ENCODE measurements at places on chromosomes 13 and 19.

DNA sequence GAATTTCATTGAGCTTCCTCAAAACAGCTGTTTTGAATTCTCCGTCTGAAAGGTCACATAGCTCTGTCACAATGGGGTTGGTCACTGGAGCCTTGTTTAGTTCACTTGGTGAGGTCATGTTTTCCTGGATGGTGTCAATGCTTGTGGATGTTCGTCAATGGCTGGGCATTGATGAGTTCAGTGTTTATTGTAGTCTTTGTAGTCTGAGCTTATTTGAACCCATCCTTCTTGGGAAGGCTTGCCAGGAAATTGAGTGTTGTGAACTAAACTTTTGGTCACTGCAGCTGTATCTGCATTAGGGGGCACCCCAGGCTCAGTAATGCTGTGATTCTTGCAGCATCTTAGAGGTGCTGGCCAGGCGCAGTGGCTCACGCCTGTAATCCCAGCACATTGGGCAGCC is 22.0 kb downstream of the BLOC1S3 start:
- DNase-seq, result peak; percentile 76

- DNase-seq, result peak; percentile 47
Measured at GRCh38 chr19:54096617-54097106, 3.9 kb downstream of the OSCAR start.

- DNase-seq, result peak; percentile 44
Measured at GRCh38 chr19:13212759-13213330, 62.6 kb downstream of the IER2 start.

DNA sequence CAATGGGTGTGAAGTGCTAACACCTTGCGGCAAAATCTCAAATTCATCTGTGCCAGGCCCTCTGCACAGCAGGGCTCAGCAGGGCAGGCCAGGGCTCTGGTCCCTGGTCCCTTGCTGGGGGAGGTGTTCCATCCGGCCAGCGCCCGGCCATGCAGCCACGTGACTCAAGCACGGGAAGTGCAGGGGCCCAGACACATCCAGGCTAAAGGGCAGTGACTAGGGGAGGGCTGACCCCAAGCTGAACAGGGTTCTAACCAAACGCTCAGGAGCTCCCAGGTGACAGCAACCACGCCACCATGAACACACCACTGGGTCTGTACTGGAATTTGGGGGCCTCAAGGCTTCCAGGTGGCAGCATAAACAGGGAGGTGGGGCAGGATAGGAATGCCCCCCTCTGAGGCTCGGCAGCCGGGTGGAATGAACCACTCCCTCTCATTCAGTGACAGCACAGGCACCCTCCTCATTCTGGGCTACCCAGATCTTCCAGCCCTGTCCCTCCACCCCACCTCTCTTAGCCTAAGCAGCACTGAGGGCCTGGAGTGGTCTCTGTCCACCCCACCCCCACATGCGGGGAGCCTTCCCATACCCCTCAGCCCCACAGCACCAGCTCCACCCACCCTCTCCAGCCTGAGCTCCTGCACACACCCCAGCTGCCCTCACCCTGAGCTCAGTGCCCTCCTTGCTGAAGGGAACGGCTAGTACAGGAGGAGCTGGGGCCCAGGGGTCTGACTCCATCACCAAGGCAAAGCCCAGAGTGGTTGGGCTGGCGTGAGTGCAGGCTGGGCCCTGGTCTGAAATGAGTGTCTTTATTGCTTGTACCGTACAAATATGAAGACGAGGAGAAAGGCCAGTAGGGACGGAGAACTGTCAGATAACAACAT is 5.3 kb upstream of the CCNP start:
- peak; percentile 26 for DNase-seq

DNA sequence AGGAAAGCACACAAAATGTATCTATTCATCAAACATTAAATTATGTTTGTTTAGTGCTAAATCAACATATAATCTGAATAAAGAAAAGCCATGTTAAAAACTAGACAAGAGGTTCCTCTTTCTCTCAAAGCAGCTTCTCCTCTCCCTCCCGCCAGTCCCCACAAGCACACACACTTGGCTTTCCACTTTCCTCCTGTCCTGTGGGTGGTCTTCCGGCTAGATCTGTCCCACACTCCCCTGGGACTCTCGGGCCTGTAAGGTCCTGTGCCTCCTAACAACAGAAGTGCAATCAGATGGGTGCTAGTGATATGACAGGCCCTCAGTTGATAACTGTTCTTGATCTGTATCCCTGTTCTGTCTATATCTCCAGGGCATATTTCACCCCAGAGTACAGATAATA is 45.6 kb upstream of the RAP2A start:
- no peak for DNase-seq

DNA sequence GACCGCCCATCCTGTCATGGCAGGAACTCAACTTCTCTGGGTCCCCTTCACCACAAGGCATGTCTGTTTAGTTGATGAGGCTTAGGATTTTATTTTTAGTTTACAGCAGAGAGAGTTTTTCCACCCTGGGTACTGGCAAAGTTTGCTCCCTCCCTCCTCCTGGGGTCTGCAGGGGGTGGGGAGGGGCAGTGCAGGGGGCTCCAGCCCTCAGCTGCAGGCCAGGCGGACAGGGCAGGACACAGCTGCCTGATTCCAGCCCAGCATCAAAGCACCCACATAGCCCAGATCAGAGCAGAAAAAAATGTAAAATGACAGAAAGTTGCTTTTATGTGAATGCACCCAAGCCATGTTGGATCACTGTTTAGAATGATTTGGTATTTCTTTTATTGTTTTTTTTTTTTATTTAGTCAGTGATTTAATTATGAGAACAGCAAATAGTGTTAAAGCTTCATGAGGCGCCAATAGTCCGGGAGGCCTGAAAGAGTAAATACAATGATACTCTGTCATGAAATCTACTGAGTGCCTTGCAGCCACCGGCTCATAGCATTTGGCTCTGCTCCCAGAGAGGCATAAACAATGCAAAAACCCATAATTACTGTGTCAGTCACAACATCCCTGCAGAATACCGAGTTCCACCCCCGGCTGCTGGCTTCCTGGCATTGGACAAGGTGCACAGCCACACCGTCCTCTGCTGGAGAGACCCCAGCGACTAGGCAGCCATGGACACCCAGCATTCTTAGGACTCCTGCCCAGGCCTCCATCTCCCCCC is 923.5 kb downstream of the UQCRFS1 start:
- DNase-seq, result no peak

GRCh38 chr19:3659746-3660112 is 33.1 kb upstream of the CACTIN start:
- no peak for DNase-seq
